Psoas muscle (tissue), 8 donors: ENCODE measurements at places on chromosomes 2 and 18. TPM values are rescaled to one million over a fixed set of nuclear protein-coding genes. Genes with fewer than 3 reads are reported as not detected.
A peak's percentile ranks its signal among the peaks of the same experiment; 100 is the strongest.

ALPG gene
- not detected for total RNA-seq

CCBE1 gene
- total RNA-seq, result 0.20 TPM

SOS1 gene
- 35.7 TPM for total RNA-seq

C1QL2 gene
- total RNA-seq, result not detected

DYNAP gene
- total RNA-seq, result not detected

IHH gene
- not detected for total RNA-seq

SNRPD1 gene
- total RNA-seq, result 33.3 TPM

PPP3R1 gene
- 57.2 TPM for total RNA-seq

DSG4 gene
- not detected for total RNA-seq

CRYGC gene
- not detected for total RNA-seq

POTEJ gene
- total RNA-seq, result not detected

GRCh38 chr2:167289651-167290410 lies 401.6 kb downstream of the XIRP2 start:
- H3K4me1 ChIP-seq, result peaks cover 9% of the 10 kb centered on the region
- H3K36me3 ChIP-seq, result no peaks in the 10 kb centered on the region
- H3K27me3 ChIP-seq, result peaks cover 3% of the 10 kb centered on the region
- no peak overlapping the region for H3K4me3 ChIP-seq
- DNase-seq, result no peak
- no peak overlapping the region for H3K27ac ChIP-seq

- no peak overlapping the region for H3K27ac ChIP-seq
- no peaks in the 10 kb centered on the region for H3K4me1 ChIP-seq
- H3K36me3 ChIP-seq, result peaks cover 10% of the 10 kb centered on the region
- H3K27me3 ChIP-seq, result no peaks in the 10 kb centered on the region
- no peak for DNase-seq
These were observed 6.5 kb downstream of the SLC66A3 start for GRCh38 chr2:11161747-11162146.

DNA sequence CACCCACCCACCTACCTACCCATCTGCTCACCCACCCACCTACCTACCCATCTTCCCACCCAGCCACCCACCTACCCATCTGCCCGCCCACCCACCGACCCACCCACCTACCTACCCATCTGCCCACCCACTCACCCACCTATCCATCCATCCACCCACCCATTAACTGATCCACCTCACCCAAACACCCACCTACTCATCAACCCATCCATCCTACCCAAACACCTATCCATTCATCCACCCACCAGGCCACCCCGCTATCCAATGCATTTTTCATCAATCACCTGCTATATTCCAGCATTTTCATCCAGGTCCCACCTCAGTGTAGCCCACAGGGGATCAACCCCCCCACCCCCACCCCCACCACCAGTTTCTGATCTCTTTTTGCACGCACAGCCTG lies 121.8 kb downstream of the GLI2 start:
- no peaks in the 10 kb centered on the region for H3K36me3 ChIP-seq
- DNase-seq, result no peak
- no peaks in the 10 kb centered on the region for H3K4me1 ChIP-seq
- H3K4me3 ChIP-seq, result no peak overlapping the region
- no peaks in the 10 kb centered on the region for H3K27me3 ChIP-seq

DNA sequence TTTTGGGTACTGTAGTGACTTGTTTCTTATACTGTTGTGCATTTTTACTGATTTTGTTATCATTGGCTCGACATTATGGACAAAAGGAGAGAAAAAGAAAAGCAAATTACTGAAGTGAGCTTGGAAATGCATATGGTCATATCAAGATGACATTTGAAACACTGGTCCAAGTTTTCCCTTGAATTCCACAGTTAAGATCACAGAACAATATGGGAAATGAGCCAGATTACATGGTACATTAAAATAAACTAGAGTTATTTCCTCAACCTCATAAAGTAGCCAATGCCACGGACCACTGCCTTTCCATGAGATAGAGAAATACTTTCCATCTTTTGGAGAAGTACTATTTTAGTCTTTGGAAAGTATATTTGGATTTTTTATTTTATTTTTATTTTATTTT lies 62.0 kb upstream of the SGPP2 start:
- no peak for DNase-seq
- H3K27ac ChIP-seq, result no peak overlapping the region
- no peaks in the 10 kb centered on the region for H3K36me3 ChIP-seq
- no peaks in the 10 kb centered on the region for H3K27me3 ChIP-seq
- H3K4me3 ChIP-seq, result no peak overlapping the region
- no peaks in the 10 kb centered on the region for H3K4me1 ChIP-seq

GRCh38 chr2:176471949-176472348 lies 202.7 kb downstream of the MTX2 start:
- no peaks in the 10 kb centered on the region for H3K27me3 ChIP-seq
- no peak overlapping the region for H3K4me3 ChIP-seq
- DNase-seq, result no peak
- H3K4me1 ChIP-seq, result no peaks in the 10 kb centered on the region
- H3K27ac ChIP-seq, result no peak overlapping the region

GRCh38 chr2:120094795-120095194 lies 81.9 kb downstream of the EPB41L5 start:
- no peak overlapping the region for H3K4me3 ChIP-seq
- H3K27me3 ChIP-seq, result no peaks in the 10 kb centered on the region
- DNase-seq, result no peak
- H3K4me1 ChIP-seq, result no peaks in the 10 kb centered on the region
- H3K27ac ChIP-seq, result no peak overlapping the region

- no peaks in the 10 kb centered on the region for H3K27me3 ChIP-seq
- no peak overlapping the region for H3K4me3 ChIP-seq
- no peak overlapping the region for H3K27ac ChIP-seq
- DNase-seq, result no peak
These were observed 223.2 kb upstream of the COPS8 start for GRCh38 chr2:236862526-236862925.

DNA sequence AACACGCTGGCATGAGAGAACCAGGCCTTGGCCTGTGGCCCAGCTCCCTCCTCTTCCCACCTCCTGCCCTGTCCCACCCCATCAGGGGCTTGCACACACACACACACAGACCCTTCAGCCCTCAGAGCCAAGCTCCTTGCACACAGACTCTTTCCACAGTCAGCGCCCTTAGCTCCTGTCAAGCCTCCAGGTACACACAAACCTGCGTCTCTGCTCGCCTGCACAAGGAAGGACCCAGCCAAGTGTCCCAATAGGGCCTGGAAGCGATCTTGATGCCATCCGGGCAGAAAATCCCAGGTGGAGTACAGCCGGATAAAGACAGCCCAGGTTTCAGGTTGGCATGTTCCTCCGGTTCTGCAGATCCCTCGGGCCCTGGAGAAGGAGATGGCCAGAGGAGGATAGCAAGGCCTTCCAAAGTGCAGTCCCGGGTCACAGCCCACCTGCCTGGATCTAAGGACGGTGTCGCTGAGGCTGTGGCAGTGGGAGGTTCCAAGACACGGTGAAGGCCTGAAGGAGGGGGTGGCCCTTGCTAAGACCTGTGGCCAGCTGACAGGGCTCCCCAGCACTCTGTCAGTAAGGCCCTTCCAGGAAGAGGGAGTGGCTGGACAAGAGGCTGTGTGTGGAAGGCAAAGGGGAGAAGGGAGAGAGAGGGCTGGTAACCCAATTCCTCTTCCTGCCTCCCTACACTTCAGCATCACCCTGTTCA lies 18.5 kb upstream of the STEAP3 start:
- no peak overlapping the region for H3K27ac ChIP-seq
- H3K4me3 ChIP-seq, result no peak overlapping the region
- H3K36me3 ChIP-seq, result no peaks in the 10 kb centered on the region
- no peak for DNase-seq
- no peaks in the 10 kb centered on the region for H3K4me1 ChIP-seq

GRCh38 chr2:205769879-205770278 lies 87.6 kb downstream of the NRP2 start:
- H3K4me3 ChIP-seq, result no peak overlapping the region
- no peaks in the 10 kb centered on the region for H3K36me3 ChIP-seq

DNA sequence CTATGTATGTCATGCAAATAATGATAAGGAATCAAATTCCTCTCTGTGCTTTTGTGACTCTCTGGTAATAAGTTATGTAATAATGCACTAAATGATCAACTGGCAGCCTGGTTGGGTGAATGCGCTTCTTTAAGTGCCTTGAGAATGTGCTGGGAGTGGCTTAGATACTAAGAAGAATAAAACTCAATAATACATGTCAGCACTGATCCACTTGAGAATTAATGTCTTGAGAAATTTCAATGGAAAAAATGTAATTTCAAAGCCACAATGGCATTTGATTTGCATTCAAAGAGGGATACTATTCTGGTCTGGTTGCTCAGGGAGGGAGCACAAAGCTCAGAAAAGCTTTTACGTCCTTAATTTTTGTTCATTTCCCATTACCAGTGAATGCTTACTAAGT lies 137.7 kb upstream of the MMADHC start:
- H3K27ac ChIP-seq, result no peak overlapping the region
- no peaks in the 10 kb centered on the region for H3K27me3 ChIP-seq
- H3K4me1 ChIP-seq, result no peaks in the 10 kb centered on the region

DNA sequence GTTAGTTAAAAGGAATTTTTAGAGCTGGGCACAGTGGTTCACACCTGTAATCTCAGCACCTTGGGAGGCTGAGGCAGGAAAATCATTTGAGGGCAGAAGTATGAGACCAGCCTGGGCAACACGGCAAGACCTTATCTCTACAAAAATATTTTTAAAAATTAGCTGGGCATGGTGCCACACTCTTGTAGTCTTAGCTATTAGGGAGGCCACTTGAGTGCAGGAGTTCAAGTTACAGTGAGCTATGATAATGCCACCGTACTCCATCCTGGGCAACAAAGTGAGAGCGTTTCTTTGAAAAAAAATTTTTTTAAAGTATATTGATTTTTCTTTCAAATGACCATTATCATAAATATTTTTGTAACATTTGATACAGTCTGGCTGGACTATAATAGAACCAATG lies 93.6 kb upstream of the FAM117B start:
- no peak for DNase-seq
- no peaks in the 10 kb centered on the region for H3K27me3 ChIP-seq
- H3K36me3 ChIP-seq, result peaks cover 9% of the 10 kb centered on the region
- H3K27ac ChIP-seq, result no peak overlapping the region
- H3K4me3 ChIP-seq, result no peak overlapping the region

DNA sequence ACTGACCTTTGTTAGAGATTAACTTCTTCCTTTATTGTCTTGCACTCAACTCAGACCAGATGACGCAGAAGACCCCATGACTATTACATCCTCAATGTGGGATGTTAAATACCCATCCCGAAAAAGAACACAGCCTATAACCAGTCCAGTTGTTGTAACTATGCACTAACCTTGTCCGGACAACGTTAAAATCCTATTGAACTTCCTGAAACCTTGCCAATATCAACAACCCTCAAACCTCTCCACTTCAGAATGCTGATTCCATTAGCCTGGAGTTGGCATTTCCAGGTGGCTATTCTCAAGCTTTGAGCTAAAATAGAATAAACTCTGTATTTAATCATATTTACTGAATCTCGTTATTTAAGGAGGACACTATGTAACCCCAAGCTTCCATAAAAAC lies 13.6 kb downstream of the NMS start:
- H3K4me1 ChIP-seq, result no peaks in the 10 kb centered on the region
- H3K4me3 ChIP-seq, result no peak overlapping the region
- H3K36me3 ChIP-seq, result no peaks in the 10 kb centered on the region
- H3K27me3 ChIP-seq, result no peaks in the 10 kb centered on the region
- no peak overlapping the region for H3K27ac ChIP-seq
- no peak for DNase-seq

DNA sequence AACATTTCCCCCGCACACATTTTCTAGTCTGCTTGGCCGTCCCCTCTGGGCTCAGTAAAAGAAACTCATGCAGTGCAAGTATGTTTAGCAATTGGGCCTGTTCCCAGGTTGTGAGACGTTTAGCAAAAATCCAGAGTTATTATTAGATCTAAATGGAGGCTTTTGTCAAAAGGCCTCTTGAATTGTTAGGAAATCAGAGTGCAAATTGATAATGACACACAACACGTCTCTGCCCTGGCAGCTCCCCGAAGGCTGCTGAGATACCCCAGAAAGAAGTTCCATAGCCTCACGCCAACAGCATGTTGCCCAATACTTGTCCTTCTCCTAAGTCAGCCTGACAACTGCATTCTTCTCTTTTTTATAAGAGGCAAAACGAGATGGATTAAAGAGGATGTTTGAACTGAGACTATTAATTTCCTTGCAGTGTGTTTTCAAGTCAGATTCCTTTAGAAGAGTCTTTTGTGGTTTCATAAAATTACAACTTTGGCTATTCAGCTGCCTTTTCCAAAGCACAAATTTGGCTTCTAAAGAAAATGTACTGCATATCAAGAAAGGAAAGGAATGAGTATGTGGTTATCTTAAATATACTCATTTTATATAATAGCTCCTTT lies 202.2 kb downstream of the TRIB2 start:
- no peaks in the 10 kb centered on the region for H3K36me3 ChIP-seq

DNA sequence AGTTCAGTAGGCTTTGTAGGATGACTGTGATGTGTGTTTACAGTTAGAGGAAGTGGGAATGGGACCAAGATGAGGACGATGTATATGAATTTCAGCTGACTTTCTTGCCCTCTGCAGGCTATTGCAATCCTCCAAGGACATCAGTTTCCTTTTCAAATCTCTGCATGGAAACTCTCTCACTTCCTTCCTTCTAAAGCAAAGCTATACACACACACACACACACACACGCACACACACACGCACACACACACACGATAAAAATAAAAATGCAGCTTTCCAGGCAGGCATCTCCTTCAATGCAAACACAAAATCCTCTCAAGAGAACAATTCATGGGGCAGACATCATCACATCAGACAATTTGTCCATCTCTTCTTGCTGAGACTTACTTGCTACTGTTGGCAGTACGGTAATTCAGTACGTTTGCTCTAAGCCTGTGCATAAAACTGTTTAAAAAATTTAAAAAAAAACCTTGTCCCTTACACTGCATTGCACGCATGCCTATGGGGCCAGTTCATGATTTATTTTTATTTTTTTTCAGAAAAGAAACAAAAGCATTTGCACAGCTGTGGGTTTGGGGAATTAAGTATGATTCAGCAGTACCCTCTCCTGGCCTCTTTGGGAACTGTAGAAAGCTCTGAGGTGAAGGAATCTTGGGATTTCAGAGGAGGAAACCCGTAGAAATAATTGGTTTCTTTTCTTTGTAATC lies 27.1 kb upstream of the ICOS start:
- DNase-seq, result no peak
- no peaks in the 10 kb centered on the region for H3K27me3 ChIP-seq
- H3K36me3 ChIP-seq, result no peaks in the 10 kb centered on the region
- H3K4me3 ChIP-seq, result peak overlapping the region; percentile 45

- DNase-seq, result no peak
- no peak overlapping the region for H3K4me3 ChIP-seq
- H3K27ac ChIP-seq, result no peak overlapping the region
- no peaks in the 10 kb centered on the region for H3K27me3 ChIP-seq
These were observed 31.9 kb downstream of the DAW1 start for GRCh38 chr2:227903381-227903780.

GRCh38 chr2:17979707-17980106 lies 101.2 kb downstream of the KCNS3 start:
- no peak overlapping the region for H3K4me3 ChIP-seq
- H3K27me3 ChIP-seq, result no peaks in the 10 kb centered on the region

- H3K4me1 ChIP-seq, result no peaks in the 10 kb centered on the region
- DNase-seq, result no peak
- no peak overlapping the region for H3K4me3 ChIP-seq
- H3K36me3 ChIP-seq, result no peaks in the 10 kb centered on the region
- H3K27ac ChIP-seq, result no peak overlapping the region
These were observed 886.2 kb upstream of the NRXN1 start for GRCh38 chr2:51918113-51918512.
